ENCODE measurements at places on chromosomes 6 and 20.
A peak's percentile ranks its signal among the peaks of the same experiment; 100 is the strongest.

GRCh38 chr6:168427184-168427583, 13.8 kb upstream of the SMOC2 start:
- DNase-seq: no peak

DNA sequence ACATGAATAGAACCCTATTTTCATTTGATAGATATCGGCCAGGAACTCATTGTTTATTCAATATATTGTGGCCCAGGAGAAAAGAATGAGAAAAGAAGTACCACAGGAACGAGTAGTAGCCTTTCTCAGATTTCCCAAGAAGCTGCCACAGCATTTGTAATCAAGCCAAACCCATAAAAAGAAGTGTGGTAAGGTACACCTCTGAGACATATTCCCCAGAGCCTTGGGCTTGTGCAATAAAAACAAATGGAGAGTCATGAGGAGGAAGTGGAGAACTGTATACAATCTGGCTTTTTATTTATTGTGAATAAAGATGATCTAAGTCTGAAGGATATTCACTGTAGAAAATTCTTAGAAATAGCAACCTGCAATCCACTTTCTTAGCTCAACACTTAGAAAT, 36.7 kb downstream of the KIF6 start:
- no peak for DNase-seq

DNA sequence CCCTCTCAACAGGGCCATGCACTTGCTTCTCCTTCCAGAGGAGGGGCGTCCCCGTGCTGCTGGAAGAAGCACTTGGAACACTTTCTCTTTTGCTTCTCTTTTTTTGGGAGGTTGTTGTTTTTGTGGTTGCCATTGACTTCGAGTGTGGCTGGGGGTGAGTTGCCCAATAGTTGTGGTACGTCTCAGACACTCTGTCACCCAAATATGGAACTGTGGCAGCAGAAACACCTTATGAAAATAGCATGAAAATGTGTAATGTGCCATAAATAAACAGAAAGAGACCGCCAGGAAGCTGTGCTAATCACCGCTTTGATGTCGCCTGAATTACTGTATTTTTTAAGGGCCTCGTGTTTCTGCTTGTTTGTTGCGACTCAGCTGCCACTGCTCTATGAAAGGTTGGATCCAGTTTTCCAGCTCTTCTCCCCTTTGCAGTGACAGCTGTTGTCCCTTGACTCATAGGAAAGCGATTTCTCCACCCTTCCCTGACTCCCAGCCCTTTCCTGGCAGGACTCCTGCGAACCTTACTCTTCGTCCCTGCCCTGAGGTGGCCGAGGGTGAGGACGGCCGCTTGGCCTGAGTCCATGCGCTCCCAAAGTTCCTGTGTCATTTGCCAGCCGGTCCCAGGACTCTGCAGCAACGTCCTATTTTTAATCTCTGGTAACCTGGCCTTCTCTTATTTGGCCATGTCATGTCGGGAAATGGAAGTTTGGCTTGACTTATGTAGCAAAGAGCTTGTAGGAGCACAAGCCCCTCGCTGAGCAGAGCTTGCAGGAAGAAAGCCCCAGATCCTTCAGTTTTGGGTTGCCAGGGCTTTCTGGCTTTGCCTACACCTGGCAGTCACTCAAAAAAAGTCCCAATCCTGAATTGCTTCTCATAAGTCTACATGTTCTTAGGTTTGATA, 694.6 kb downstream of the QKI start:
- no peak for DNase-seq

- DNase-seq: no peak
These were observed 6.9 kb upstream of the CTNNBL1 start for GRCh38 chr20:37686762-37687477.

- no peak for DNase-seq
These were observed 3.0 kb upstream of the CCN2 start for GRCh38 chr6:131954059-131954774.

GRCh38 chr6:1197309-1197708, 114.6 kb upstream of the FOXQ1 start:
- no peak for DNase-seq

GRCh38 chr6:142844065-142844755, 100.8 kb downstream of the HIVEP2 start:
- no peak for DNase-seq

DNA sequence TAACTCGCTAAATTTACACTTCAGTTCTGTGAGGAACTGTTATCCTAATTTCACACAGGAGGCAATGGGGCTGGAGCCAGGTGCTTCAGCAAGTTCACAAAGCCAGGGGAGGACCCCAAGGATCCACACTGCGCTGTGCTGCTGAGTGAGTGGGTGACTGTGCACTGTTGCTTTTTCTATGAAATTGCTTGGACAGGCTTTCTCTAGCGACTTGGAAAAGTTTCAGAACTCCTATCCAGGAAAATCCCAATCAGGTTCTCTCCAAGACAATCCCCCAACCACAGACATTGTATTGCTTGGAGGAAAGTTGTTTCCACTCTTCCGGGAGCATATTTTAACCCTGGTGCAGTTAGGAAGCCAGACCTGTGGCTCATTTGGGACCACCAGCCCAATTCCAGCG, 175.9 kb upstream of the CST7 start:
- DNase-seq: no peak

- no peak for DNase-seq
These were observed 722 bp upstream of the TMEM14B start for GRCh38 chr6:10746915-10747250.

DNA sequence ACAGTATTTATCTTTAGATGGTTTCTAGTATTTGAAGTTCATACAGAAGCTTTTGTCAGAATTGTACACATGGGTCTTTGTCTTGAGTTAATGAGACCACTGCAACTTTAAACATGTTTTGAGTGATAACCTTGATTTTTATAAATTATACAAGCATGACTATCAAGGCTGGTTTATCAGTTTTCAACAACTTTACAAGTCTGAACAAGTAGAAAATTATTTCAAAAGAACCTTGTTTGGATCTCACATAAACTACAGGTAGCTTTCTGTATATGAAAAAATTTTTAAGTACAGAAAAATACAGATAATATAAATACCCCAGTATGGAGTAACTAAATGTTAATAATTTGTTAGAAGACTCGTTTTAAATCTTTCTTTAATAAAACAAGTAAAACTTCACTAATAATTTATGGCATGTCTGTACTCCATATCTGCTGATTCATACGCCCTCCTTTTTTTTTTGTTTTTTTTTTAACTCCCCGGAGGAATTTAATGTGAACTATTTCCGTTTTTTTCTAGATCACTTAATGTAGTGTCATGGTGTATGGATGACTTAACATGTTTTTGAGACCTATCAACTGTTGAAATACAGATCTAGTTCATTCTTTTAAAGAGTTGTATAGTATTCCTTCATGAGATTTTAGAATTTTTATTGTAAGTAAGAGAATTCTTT, 18.3 kb downstream of the VAPB start:
- DNase-seq: no peak

DNA sequence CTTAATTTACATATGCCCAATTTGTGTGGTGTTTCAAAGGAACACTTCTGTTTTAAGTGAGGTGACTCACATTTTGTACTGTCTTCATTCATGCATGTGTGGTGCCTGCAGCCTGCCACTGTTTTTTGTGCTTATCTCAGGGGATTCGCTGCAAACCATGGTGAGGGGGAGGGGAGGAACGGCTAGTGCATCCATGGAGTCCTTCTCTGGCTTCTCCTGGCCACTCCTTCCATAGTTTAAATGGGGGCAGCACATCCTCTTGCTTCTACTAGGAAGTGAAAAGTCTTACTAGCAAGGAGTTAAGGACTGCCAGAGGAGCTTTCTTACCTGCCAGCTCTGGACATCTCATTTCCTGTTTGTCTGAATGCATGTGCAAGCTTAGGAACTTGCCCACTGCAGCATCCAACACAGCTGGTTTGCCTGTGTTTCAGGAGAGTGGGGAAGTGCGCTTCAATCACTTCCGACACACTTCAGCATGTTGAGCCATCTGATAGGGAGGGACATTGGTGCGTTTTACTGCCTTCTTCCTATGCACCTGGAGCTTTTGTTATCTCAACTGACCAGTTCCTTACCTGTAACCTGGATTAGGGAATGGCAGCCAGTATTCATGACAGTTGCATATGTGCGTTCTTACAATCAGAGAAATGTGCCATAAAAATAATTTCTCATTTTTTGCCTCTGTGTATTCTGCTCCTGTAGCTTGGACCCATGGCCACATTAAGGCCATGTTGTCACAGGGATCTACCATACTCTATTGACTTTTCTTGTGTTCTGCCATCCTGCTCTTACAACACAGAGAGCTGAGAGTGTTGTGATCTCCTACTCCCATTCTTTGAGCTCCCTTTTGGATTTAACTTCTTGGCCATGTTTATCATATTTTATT, 211.3 kb downstream of the ARID1B start:
- DNase-seq: no peak

DNA sequence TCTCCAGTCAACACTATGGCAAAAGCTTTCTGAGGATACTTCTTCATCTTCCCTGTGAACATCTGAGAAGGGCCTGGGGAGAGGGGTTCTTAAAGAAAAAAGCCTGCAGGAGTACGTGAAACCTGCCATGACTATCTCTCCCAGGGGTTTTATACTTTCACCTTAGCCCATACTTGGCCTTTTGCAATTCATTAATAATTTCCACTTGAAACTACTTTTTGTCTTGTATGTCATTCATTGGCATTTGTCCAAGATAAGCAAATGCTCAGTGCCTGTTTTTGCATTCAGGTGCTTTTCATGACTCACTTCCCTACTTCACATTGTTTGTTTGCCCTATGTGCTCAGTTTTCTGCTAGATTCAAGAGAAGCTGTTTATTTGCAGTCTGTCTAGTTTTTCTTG, 580.3 kb upstream of the GJE1 start:
- no peak for DNase-seq

GRCh38 chr20:4665591-4665990, 56.1 kb upstream of the PRND start:
- no peak for DNase-seq

DNA sequence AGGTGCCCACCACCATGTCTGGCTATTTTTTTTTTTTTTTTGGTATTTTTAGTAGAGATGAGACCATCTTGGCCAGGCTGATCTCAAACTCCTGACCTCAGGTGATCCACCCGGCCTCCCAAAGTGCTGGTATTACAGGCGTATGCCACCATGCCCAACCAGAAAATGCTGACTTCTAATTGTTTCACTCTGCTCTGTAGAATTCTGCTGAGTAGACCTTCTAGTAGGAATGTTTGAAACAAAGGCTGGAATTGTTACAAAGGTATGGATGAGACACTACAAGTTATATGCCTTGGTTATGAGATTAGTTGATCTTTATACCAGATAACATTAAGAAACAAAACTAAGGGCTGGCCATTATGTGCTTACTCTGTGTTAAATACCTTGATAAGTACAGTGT, 44.8 kb downstream of the MEP1A start:
- DNase-seq: no peak

- no peak for DNase-seq
These were observed 130.0 kb upstream of the UST start for GRCh38 chr6:148616841-148617240.

- no peak for DNase-seq
These were observed 148.8 kb upstream of the PROKR2 start for GRCh38 chr20:5465604-5465927.

DNA sequence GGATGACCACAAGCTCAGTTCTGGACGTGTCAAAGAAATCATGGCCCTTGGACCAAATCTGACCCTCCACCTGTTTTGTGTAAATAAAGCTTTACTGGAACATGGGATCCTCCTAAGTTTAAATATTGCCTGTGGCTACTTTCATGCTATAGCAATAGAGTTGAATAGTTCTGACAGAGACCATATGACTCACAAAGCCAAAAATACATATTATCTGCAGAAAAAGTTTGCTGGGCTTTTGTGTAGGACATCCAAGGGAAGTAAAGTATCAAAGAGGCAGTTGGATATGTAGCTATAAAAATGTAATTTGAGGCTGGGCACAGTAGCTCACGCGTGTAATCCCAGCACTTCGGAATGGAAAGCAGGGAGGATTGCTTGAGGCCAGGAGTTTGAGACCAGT, 78.9 kb downstream of the TOX2 start:
- DNase-seq: no peak

- no peak for DNase-seq
These were observed 362.9 kb downstream of the FARS2 start for GRCh38 chr6:5624256-5624655.

DNA sequence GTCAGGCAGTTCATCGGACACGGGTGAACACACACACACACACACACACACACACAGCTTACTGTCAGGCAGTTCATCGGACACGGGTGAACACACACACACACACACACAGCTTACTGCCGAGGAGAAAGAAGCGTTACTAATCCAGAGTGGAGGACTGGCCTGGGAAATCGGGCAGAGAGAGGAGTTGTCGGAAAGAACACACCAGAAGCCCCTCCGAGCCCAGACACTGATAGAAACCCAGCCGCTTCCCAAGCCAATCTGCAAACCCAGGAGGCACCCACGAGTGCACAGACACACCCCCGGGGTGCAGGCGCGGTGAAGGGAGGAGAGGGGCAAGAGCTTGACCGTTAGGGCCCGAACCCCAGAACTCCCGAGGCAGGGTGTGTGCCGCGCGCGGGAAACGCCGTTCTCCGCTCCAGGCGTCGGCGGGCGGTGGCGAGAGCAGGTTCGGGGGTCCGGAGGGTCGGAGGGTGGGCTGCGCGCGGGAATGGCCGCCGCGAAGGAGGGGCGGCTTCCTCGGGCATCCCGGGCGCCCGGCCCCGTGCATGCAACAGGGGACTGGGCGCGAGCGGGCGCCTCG, 636 bp downstream of the ELOVL2 start:
- no peak for DNase-seq

- DNase-seq: no peak
These were observed 9.0 kb downstream of the C20orf203 start for GRCh38 chr20:32664678-32665159.

DNA sequence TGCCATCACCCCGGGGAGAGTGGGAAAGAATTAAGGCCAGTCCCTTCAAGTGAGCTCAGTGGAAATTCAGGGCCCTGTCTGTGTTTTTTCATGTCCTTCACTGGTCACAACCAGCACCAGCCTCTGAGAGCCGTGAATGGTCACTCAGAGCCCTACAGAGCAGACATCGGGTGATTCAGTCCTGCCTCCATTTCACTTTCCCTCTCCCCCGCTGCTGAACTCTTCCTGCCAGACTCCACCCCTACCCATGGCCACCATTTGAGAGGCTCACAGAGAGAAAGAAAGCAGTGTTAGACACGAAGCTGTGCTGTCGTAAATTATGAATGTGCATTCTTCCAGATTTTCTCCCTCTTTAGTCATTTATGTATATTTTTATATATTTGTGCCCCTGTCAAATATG, 5.4 kb downstream of the R3HDML start:
- DNase-seq: no peak

DNA sequence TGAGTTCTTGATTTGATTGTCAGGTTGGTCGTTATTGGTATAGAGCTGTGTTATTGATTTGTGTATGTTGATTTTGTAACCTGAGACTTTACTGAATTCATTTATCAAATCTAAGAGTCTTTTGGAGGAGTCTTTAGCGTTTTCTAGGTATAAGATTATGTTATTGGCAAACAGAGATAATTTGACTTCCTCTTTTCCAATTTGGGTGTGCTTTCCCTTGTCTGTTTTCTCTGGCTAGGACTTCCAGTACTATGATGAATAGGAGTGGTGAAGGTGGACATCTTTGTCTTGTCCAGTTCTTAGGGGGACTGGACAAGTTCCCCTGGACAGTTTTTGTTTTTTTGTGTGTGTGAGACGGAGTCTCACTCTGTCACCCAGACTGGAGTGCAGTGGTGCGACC, 17.4 kb downstream of the HLA-DOA start:
- no peak for DNase-seq

- DNase-seq: peak; percentile 38
These were observed 10.4 kb downstream of the IGF2R start for GRCh38 chr6:159979136-159979874.

- no peak for DNase-seq
These were observed 232.5 kb downstream of the HDGFL1 start for GRCh38 chr6:22801831-22802230.

All from stimulated activated CD4-positive, alpha-beta T cell treated with anti-CD3 and anti-CD28 coated beads, Interleukin-4, amount 100 ng/mL, for 48 hours (primary cell).